ENCODE measurements at places on chromosomes 7 and 10.

DNA sequence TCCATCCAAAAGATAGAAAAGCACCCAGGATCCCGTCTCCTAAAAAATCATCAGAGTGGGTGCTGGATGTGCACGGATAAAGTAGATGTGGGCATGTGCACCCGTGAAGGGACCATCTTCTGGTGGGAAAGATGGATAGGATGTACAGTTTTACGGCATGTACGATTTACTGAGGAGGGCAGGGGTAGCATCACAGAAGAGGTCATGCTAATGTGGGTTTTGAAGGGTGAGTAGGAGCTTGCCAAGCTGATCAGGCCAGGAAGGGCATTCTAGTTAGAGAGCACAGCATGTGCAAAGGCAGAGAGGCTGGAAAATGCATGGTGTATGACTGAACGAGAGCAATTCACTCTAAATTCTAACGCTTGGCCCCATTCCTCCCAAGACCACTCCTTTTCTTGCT is 7.8 kb upstream of the CRHR2 start:
- no peak for DNase-seq

- DNase-seq = no peak
Observed at GRCh38 chr7:81195033-81195432, 276.2 kb upstream of the SEMA3C start.

DNA sequence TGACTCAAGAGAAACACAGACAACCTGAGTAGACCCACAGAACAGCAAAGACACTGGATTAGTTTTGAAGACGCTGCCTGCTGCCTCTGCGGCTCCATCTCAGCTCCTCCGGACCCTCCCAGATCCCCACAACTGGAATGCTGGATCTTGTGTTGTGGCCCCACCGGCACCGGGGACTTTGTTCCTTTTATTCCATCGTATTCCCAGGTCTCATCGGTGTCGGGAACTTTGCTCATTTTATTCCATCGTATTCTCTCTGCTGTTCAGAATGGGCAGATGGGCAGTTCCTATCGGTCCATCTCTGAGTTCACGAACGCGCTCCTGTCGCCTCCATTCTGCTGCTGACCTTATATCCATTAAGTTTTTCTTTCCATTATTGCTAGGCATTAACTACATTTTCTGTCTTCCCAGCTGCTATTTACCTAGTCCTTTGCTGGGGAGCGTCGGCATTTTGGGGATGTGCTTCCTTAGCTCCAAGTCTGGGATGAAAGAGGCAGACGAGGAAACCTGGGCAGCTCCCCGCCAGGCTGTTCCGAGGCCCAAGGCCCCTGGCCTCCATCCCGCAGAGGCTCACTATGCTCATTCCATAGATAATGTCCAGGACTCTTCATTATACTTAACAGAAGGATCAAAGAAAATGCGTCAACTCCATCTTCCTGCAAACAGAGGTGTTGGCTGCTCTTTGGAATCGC is 192.4 kb downstream of the MAD1L1 start:
- no peak for DNase-seq

DNA sequence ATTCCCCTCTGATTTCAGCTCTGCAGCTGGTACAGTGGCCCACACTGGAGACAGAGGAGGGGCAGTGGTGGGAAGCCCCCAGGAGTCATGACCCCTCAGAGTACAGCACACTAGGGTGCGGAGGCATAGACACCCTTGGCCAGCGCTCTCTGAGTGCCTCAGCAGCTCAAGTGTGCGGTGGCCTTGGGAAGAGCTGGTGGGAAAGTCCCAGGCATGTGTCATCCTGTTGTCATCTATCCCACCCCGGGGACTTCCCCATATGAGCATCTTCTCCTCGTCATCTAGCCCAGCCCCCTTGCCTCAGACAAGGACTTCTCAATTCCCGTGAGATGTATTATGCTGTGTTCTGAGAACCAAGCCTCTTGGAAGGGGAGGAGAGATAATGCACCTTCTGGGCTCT is 15.6 kb upstream of the PPIF start:
- DNase-seq = peak; percentile 63

- no peak for DNase-seq
Observed at GRCh38 chr7:78194611-78195010, 396.0 kb downstream of the PHTF2 start.

GRCh38 chr10:11772575-11773288 is 30.6 kb downstream of the ECHDC3 start:
- no peak for DNase-seq

DNA sequence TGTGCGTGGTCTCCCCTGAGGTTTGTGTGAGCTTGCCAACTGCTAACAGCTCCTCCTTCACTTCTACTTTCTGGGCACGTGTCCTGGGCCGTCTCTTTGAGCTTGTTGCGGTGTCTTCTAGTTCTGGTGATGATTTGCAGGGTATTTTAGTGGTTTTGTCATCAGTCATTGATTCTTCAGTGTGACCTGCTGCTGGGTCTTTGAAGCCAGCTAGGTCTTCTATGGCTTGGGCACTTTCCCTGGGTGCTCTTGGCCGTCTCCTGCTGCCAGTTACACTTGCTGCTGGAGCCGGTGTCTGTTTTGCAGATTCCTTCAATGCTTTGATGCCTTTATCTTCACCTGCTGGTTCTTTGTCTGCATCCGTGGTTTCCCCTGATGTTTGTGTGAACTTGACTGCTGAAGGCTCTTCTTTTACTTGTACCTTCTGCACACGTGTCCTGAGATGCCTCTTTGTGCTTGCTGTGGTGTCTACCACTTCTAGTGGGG is 23.0 kb downstream of the MKI67 start:
- no peak for DNase-seq

DNA sequence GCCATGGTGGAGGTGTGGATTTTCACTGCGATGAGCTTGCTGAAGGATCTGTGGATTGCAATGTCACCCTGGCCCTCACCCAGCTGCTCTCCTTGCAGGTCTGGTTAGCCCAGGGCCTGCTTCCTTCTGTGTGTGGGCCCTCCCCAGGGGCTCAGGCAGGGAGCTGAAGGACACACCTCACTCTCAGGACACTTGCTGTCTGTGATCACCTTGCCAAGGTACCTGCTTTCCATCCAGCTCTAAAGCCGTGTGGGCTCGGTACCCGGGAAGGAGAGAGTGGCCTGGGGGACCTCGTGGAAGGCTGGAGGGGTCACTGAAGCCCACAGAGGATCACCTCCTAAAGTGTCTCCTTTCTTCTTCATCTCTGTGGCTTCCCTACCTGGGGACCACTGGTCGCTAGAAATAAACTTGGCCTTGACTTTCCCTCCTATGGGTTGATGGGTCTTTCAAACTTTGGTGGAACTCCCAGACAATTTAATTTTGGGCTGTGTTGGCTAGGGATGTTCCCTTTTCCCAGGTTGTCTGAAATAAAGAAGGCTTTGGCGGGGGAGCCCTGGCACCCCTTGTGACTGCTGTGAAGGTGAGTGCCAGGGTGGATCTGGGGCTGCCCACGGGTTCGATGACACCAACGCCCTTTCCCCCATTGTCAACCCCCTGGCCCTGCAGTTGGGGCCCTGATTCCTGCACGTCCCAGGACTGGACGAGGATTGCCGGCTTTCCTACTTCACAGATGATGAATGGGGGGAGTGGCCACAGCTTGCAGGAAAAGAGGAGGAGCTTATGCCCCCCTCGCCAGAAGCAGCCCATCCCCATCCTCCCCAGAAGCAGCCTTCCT is 331.0 kb downstream of the ADARB2 start:
- no peak for DNase-seq

DNA sequence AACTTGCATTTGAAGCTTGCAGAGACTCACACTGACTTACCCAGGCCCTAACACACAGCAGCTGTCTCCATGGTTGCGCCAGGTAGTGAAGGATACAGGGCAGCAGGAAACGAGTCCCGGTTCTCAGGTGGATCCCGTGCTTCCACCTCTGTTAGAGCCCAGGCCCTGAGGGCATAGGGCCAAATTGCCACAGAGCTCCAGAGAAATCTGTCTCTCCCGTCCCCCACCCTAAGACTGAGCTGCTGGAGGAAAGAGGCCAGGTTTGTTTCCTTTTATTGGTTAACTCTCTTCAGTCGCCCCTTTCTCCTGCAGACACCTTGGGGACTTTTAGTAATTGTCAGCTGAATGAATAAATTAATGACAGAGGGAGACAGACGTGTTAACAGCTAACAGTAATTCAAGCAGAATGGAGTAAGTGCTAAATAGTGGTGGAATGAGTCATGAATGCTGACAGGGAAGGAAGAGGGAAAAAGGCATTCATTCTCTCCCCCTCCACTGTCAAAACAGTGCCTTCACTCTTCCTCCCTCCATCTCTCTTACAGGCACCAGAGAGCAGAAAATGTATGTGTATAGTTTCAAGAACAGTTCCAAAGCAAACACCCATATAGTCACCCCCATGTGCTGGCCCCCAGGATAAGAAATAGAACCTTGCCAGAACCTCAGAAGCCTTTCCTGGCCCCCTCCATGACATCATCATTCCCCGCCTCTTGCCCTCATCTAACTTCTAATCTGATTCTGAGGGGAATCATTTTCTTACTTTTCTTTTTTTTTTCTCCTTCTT is 16.8 kb upstream of the DLG5 start:
- DNase-seq = no peak

DNA sequence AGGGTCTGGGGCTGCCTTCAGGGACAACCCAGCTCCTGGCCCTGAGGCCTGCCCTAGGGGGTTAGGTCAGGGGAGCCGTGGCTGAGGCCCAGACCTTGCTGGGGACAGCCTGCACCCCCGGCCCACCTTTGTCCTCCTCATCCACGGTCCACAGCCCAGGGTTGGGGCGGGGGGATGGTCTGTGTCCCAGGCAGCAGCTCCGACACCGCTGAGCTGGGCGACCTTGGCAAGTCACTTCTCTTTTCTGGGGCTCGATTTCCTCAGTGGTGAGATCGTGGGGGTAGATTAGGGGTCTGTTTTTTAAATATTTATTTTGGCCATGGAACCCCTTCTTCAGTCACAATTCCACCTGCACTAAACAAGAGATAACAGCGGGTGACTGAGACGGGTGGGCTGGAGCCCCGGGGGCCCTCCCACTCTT is 30.9 kb downstream of the DNAJB12 start:
- no peak for DNase-seq

Data from activated naive CD8-positive, alpha-beta T cell treated with anti-CD3 and anti-CD28 coated beads, Interleukin-2, amount 50 U/mL, for 16 hours (primary cell).